ENCODE measurements at places on chromosomes 11 and 22.

DNA sequence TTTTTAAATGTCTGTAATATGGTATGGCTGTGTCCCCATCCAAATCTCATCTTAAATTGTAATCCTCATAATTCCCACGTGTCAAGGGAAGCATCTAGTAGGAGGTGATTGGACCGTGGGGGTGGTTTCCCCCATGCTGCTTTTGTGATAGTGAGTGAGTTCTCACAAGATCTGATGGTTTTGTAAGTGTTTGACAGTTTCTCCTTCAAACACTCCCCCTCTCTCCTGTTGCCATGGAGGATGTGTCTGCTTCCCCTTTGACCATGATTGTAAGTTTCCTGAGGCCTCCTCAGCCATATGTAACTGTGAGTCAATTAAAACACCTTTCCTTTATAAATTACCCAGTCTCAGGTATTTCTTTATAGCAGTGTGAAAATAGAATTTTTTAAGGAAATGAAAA, 31.1 kb upstream of the CD44 start:
- no peak for DNase-seq

DNA sequence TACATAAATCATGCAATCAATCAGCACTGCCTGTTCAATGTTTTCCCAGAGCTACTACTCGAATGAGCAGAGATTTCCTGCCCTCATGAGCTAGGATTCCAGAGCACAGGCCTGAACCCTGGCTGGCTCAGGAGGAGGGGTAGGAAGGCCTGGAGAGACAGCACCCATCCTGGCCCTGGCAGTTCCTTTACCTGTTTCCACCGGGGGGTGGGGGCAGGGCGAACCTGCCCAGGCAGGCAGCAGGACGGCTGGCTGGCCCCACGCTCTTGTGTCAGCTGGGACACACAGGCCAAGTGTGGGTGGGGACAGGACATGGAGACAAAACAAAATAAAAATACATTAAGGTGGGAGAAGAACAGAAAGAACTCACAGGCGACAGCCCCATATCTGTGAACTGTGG, 109.8 kb upstream of the BID start:
- no peak for DNase-seq

- no peak for DNase-seq
These were observed 132.0 kb downstream of the SPON1 start for GRCh38 chr11:14094481-14095037.

DNA sequence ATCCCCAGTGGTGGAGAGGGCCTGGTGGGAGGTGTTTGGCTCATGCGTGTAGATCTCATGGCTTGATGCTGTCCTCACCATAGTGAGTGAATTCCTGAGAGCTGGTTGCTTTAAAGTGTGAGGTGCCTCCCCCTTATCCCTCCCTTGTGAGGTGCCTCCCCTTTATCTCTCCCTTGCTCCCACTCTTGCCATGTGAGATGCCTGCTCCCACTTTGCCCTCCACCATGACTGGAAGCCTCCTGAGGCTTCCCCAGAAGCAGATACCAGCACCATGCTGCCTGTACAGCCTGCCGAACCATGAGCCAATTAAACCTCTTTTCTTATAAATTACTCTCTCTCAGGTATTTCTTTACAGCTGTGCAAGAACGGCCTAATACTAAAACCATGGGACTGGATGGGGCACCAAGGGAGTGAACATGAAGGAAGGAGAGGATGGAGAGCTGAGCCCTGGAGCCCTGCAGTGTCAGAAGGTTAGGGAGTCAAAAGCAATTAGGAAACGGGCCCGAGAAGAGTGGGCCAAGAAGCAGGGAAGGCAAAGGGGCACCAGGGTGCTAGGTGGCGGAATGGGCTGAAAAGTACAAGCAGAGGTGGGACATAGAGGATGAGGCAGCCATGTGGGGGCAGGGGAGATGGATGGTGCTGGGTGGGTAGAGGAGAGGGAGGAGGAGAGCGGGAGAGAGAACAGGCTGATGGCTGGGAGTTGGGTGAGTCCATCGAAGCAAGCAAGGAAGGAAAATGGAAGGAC, 9.4 kb downstream of the IFITM10 start:
- DNase-seq = no peak

Measured in activated CD4-positive, CD25-positive, alpha-beta regulatory T cell treated with anti-CD3 and anti-CD28 coated beads, Interleukin-2, amount 50 U/mL, for 72 hours (primary cell).